ENCODE measurements at places on chromosomes 16 and 17.
A peak's percentile ranks its signal among the peaks of the same experiment; 100 is the strongest.

DNA sequence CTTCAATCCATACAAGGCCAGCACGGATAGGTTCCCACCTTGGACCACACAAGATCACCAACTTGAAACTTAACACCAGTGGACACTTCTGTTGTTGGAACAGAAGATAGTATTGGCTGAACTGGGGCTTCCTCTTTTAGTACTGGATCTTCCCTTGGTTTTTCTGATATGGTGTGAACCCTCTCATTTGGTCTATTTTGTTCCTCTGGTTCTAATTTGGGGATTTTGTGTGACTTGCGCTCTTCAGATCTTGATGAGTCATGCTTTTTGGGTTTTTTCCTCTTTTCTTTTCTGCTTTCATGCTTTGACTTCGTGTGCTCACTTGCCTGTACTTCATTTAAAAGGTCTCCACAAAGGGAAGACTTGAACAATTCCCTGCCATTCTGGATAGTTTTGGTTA is 39.0 kb downstream of the SOST start:
- DNase-seq: no peak

GRCh38 chr17:50172130-50172529 is 6.3 kb downstream of the SGCA start:
- DNase-seq: peak; percentile 23

GRCh38 chr17:9872852-9873251 is 32.2 kb downstream of the RCVRN start:
- no peak for DNase-seq

DNA sequence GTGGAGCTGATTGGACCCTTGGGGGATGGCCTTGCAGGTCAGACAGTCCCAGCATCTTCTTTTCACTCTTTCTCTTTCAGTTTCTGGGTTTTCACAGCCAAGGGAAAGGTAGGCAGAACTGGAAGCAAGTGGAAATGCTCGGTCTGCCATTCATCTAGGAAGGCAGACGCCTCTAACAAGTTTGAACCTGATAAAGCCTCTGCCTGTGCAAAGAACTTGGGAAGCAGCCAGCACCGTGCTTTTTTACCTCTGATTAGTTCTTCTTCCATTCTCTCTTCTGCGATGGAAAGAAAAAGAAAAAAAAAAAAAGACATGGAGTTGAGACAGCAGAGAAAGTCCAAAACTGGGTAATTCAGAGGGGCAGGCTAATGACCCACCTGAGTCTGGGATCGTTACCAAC is 997.8 kb upstream of the EEF2KMT start:
- DNase-seq: no peak

GRCh38 chr17:81890447-81891302 is 711 bp downstream of the ALYREF start:
- DNase-seq: no peak

- no peak for DNase-seq
These were observed 64.8 kb downstream of the PRKCB start for GRCh38 chr16:23900480-23901177.

DNA sequence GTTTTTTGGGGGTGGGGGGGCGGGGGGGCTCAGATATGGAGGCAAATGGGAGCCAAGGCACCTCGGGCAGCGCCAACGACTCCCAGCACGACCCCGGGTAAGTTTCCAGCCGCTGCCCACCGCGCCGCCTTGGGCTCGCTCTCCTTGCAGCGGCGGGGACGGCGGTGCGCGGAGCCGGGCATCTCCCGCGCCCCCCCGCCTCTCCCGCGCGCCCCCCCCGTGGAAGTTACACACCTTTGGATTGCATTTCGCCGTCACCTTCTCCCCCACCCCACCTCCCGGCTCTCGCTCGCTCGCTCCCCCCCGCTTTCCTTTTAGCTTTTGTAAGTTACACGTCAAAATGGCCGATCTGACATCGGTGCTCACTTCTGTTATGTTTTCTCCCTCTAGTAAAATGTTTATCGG is 387 bp downstream of the MSI2 start:
- DNase-seq: no peak

- peak; percentile 75 for DNase-seq
These were observed 7.9 kb downstream of the ENGASE start for GRCh38 chr17:79082311-79083190.

DNA sequence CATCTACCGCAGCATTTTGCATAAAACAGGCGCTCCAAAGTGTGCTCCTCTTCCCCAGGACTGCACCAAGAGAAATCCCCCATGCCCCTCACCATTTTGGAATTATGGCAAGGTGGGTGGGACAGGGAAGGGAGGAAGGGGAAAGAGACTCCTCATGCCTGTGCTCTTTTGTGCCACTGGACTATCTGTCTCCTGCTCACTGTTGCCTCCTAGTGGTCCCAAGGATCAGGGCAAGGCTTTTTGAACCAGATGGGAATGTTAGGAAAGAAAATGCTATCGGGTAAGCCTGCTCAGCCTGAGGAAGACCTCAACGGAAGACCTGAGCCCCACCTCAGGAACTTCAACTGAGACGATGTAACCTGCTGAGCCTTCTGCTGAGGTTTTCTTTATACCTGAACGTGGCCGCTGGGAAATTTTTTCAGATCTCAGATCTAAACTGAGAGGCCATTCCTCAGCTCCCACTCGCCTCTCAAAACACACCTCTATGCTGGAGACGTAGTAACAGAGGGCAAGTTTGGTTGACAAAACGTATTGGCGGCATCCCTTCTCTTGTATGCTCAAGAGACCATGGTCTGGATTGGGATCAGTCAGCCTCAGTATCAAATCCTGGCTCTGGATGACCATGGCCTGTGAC is 58.3 kb downstream of the SPACA3 start:
- DNase-seq: no peak

DNA sequence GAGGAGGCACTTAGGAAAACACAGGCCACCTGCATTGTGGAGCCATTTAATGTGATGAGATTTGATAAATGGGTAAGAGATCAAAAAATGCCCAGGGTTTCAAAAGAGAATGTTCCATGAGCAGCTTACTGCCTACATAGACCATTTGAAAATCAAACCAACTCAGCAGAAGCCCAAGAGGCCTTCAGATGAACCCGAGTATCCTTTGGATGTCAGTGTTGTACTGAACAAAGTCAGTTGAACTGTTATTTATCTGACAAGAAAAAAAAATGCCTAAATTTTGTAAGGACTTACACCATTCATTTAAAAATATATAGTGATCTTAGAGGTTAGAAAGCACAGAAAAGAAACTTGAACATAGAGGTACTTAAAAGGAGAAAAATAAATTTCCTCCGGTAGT is 381.7 kb downstream of the ZFHX3 start:
- DNase-seq: no peak

GRCh38 chr17:45320931-45321461 is 4.2 kb upstream of the MAP3K14 start:
- DNase-seq: no peak

- no peak for DNase-seq
These were observed 7.6 kb downstream of the SPNS2 start for GRCh38 chr17:4506175-4506813.

- no peak for DNase-seq
These were observed 37.8 kb downstream of the OR1D5 start for GRCh38 chr17:3025421-3026124.

DNA sequence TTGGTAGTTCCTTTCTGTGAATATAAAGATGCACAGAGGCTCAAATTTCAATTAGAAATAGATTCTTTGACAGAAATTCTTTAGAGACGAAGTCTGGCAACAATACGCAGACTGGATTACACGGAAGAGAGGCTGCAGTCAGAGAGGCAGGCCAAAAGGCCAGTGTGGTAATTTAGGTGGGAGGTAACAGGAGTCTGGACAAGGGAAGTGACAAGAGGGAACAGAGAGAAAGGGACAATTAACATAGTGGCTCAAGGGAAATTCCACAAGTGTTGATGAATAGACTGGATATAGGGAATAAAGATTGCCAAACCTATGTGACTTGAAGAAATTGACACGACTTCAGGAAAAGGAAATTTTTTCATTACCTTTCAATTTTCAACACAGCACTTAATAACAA is 54.6 kb downstream of the STX8 start:
- DNase-seq: no peak

DNA sequence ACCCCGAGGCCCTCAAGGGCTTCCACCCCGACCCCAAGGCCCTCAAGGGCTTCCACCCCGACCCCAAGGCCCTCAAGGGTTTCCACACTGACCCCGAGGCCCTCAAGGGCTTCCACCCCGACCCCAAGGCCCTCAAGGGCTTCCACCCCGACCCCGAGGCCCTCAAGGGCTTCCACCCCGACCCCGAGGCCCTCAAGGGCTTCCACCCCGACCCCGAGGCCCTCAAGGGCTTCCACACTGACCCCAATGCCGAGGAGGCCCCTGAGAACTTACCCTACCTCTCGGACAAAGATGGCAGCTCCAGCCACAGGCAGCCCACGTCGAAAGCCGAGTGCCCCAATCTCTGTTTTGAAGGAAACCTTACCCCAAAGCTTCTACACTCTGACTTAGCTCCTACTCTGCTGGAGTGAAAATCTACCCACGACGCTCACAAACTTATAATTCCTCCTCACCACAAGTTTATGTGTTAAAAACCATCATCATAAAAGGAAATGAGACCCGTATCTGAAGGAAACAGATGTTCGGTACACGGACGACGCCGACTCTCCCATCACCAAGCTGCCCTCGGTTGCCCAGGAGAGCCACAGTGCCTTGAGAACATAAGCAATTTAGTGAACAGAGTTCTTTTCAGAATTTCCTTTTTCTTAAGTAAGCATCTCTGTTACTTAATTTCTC is 61.2 kb upstream of the RPH3AL start:
- no peak for DNase-seq

GRCh38 chr16:17724242-17724898 is 253.6 kb upstream of the XYLT1 start:
- no peak for DNase-seq

GRCh38 chr17:40284085-40284713 is 3.5 kb upstream of the CDC6 start:
- no peak for DNase-seq

GRCh38 chr17:48577330-48577945 is 712 bp downstream of the HOXB4 start:
- no peak for DNase-seq

GRCh38 chr16:17377360-17378324 is 93.1 kb downstream of the XYLT1 start:
- DNase-seq: peak; percentile 35

GRCh38 chr17:82862737-82863382 is 23.0 kb upstream of the ZNF750 start:
- no peak for DNase-seq

- DNase-seq: peak; percentile 60
These were observed 560 bp downstream of the TELO2 start for GRCh38 chr16:1493746-1494094.

GRCh38 chr17:13725288-13725990 is 123.7 kb upstream of the HS3ST3A1 start:
- no peak for DNase-seq

DNA sequence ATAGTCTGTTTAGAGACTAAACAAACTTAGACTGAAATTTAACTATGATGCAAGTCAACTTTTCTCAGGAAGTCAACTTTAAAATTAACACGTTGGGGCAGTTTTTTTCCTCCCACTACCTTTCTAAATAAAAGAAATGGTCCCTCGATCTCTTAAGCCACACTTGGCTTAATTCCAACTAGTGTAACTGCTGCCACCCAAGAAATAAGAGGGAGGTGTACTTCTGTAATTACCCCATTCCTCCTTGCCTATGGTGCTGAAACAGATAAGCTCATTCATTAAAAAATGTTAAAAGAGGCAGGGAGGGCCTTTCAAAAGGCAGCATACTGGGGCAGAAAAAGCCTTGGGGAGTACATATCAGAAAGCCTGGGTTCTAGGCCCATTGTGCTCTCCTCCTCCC is 59.8 kb downstream of the NCOR1 start:
- no peak for DNase-seq

DNA sequence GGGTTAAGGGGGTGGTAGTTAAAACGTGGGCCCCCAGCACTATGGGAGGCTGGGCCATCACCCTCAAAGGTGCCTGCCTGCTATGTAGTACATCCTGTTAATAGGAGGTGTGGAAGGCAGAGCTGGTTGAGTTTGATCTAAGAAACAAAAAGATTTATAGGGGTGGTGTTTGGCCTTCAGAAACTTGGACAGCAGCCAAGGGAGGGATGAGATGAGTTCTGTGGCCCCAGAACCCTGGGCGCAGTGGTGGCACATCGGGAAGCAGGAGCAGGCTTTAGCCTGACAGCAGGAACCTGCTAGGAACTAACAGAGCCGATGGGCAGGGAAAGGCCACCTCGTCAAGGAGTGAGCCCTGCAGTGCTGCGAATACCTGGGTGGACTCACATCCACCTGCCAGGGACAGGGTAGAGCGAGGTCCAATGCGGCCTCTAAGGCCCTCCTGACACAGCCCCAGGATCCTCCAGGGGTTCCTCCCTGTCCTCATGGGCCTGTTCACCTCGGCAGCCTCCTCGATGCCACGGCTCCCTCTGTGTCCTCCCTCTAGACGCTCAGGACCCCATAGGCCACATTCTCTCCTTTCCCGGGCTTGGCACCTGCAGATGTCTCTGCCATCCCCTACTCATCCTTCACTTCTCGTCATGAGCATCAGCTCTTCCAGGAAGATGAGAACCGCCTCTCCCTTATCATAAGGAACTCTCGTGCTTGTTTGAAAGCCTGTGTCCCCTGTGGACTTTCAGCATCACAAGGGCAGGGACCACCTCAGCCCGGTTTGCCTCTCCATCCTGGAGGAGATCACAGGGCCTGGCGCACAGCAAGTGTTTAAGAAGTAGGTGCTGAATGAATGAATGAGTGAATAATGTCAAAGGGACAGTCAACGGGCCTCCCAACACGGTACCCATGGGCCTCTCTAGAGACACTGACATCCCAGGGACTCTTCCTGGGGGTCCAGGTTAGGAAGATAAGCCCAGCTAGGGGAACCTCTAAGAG is 103.5 kb upstream of the TNRC6C start:
- no peak for DNase-seq

DNA sequence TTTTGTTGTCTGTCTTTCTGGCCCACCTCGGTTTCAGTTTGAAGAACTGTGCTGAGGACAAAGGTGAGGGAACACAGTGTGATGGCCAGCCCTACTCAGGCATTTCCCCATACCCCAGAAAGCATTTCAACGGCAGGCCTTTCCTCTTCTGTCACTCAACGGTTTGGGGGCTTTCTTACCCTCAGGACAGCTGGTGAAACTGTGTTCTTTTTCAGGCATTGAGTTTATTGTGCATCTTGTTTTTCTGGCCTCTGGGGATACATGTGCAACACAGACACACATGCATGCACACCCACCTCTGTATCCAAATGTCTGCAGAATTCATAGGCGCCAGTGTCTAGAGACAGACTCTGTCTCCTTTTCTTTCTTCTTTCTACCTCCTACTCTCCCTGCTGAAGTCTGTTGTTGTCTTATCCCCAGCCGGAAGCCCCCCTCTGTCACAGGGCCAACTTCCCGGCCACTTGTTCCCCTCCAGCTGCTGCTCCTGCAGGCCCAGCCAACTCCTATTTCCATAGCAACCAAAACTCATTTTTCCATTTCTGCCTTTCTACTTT is 17.0 kb downstream of the CHD9 start:
- peak; percentile 90 for DNase-seq

DNA sequence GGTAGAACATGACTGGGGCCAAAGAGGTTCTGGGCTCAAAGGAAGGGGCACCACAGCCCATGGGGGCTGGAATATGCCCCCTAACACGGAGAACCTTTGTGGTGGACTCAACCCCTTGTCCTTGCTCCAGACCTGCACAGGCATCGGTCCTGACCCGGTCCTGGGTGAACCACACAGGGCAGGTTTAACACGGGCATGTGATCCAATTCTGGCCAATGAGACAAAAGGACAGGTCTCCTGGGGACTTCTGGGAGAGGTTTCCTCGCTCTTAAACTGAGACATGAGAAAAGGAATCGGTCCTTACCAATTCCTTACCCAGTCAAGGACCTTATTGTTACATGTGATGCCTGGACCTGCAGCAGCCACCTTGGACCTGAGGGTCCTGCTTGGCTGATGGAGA is 3.7 kb downstream of the DOC2B start:
- DNase-seq: no peak

Measured in heart left ventricle (tissue), 16 donors.